PC-3 (cell line): ENCODE measurements at places on chromosomes 12 and 14.

DNA sequence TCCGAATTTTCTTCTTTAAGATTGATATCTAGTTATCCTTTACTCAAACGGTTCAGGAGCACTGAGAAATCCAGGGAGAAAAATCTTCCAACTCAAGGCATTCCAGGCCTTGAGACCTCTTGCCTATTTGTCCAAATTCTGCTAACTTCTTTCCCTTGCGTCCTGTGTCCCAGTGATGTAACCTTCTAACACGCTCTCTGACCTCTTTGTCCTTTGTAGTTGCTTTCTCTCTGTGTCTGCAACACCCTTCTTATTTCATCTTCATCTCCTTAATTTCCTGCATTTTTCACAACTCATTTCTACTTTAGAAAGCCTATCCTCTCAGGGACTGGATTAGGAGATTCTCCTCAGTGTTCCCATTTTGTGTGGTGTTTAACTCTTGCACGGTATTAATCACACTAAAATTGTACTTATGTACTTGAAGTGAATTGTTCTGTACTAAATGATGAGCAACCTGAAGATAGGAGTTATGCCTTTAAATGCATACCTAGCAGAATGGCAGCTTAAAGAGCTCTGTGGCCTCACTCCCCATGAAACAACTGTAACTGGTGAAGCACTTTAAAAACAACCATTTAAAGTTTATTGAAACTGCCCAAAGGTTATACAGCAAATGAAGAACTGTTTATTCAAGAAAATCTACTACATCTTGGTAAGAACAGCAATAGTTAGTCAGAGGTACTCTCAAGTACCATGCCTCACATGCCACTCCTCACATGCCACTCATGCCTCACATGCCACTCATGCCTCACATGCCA, 7.4 kb upstream of the SNAPC1 start:
- peak; percentile 64 for DNase-seq

DNA sequence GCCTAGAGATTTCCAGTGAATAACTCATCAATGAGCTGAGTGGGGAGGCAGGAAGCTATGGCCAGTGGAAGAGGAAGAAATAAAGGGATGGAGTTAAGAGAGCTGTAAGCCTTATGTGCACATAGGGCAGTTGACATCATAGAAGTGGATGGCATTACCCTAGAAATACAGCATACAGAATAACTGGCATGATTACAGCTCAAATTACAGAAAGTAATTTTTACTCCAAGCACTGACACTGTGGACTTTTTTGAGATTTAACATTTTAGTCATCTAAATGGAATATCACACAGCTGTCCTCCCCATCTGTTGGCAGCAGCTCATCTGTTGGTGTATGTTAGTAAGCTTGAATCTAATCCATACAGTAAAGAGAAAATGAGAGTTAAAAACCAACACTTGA, 5.4 kb upstream of the IPO8 start:
- DNase-seq: no peak

GRCh38 chr12:96015672-96016071, 19.5 kb upstream of the HAL start:
- DNase-seq: peak; percentile 50

- no peak for DNase-seq
These were observed 69.6 kb upstream of the DDX11 start for GRCh38 chr12:31003861-31004640.

DNA sequence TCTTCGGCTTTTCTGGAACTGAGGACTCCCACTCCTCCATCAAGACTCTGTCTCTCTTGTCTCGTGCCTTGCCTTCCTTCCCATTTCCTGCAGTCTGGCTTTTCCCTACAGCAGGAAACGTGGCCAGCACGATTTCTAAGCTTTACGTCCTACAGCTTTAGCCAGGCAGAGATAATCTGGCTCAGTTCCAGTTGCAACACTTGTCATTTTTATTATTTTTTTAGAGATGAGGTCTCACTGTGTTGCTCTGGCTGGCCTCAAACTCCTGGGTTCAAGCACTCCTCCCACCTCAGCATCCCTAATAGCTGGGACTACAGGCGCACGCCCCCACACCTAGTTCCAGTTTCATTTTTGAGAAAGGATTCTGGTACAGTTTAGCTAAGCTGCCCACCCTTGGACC, 19.9 kb downstream of the CALM1 start:
- no peak for DNase-seq

GRCh38 chr12:15474766-15475165, 152.5 kb downstream of the PTPRO start:
- no peak for DNase-seq

DNA sequence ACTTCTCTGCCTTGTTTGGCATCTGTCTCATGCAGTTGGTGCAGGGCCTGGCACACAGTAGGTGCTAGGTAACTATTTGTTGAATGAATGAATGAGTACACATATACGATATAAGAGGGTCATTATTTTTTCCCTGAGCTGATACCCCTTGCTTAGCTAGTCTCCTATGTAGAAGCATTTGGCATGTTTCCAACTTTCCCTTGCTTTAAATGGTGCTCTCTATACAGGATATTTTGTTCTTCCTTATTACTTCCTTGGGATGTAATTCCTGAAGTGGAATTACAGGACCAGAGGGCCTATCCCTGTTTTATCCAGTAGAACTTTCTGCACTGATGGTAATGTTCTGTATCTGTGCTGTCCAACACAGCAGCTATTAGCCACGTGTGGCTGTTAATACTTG, 250.1 kb upstream of the PWP1 start:
- no peak for DNase-seq

- DNase-seq: no peak
These were observed 991.2 kb downstream of the VRK1 start for GRCh38 chr14:97788364-97788763.

GRCh38 chr14:22748206-22748605, 18.3 kb upstream of the OXA1L start:
- DNase-seq: no peak

GRCh38 chr14:58763210-58763609, 125.4 kb downstream of the DACT1 start:
- no peak for DNase-seq

DNA sequence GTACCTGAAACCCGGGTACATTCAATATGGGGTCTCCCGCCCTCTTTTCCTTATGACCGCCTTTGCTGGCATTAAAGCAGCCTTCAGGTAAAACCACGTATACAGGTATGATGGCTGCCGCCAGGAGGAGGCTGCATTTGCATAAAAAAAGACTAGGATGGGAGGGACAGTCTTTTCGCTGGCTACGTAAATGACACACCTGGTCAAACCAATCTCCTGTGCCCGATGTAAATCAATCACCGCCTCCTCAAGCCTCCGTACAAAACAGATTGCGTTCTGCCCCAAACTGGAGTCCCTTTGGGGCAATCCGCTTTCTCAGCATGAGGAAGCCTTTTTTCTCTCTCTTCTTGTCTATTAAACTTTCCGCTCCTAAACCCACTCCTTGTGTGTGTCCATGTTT, 8.1 kb upstream of the ALDH1L2 start:
- DNase-seq: peak; percentile 46

- no peak for DNase-seq
These were observed 168.5 kb downstream of the FOXN3 start for GRCh38 chr14:89248411-89249064.

DNA sequence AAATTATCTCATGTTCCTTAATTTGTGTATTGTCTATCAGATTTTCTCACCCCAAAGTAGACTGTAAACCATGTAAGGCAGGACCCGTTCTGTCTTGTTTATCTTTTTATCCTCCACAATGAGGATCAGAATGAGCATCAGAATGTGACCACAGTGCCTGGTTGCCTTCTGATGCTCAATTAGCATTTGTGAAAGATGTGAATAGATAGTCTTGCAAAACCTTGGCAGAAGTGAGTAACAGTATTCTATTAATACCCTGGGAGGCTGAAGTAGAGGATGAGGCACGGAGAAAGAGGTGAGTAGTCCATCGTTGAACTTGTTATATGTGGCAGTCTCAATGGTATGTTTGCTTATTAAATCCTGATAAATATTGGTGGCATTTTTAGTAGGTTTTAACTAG, 781.4 kb downstream of the NRXN3 start:
- no peak for DNase-seq

- DNase-seq: peak; percentile 83
These were observed 13.9 kb upstream of the VRK1 start for GRCh38 chr14:96783043-96783914.

DNA sequence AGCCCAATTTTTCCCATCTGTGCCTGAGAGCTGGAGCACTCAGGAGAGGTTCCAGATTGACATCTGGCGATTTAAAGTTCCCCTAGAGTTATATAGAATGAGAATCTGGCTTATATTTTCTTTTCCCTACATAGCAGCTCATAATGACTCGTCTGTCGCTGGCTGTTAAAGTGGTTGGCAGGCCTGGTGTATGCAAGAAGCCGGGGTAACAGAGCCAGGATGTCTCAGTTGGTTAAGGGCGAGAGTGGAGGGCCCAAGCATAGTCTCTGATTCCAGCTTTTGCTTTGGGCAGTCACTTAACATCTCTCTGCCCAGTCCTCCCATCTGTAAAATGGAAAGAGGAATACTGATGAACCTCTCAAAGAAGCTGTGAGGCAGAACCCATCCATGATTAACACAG, 751.6 kb downstream of the NOVA1 start:
- DNase-seq: no peak

DNA sequence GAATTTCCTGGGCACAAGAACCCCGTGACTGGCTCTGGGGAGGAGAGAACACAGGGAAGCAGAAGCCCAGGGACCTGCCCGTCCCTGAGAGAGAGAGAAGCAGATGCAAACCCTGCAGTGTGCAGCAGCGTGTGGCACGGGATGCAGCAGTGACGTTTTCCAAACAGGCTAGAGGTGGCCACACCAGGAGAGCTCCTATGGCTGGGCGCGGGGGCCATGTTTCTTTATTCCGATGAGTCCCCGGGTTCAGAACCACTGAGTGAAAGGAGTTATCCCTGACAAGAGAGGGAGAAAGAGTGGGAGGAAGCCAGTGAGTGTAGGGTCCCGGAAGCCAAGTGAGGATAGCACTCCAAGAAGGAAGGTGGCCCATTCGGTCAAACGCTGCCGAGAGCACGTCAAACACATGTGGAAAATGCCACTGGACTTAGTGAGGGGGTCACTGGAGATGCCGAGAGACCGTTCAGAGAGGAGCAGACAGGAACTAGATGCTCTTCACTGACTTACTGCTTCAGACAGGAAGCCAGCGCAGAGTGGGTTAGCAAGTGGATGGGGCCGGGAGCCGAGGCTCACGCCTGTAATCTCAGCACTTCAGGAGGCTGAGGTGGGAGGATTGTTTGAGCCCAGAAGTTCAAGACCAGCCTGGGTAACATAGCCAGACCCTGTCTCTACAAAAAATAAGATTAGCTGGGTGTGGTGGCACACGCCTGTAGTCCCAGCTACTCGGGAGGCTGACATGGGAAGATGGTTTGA, 123.0 kb downstream of the BCL11B start:
- no peak for DNase-seq

GRCh38 chr12:111067498-111067897, 147.1 kb upstream of the MYL2 start:
- peak; percentile 71 for DNase-seq

DNA sequence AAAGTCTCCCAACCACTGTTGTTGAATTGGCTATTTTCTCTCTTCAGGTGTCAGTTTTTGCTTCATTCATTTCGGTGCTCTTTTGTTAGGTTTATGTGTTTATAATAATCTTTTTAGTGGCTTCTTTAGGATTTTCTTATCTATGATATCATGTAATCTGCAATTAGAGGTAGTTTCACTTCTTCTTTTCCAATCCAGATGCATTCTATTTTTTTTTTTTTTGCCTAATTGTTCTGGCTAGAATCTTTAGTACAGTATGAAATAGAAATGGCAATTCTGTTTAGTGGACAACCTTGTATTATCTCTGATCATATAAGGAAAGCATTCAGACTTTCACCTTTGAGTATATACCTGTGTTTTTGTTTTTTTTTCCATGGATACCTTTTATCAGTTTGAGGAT, 17.4 kb downstream of the CNOT2 start:
- DNase-seq: no peak

DNA sequence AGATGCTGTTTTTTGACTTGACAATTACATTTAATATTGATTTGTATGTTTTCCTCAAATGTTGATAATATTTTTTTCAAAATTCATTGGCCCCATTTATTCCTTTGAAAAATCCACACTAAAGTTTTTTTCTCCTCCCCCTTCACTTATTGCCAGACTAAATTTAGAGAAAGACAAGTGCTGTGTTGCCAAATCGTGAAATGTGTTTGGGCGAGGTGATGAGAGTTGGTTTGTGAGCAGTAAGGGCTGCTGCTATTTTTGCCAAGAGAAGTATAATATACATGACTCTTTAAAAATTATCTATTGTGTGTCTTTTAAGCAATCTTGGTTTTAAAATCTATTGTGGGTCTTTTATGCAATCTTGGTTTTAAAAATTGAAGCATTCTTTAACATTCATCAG, 188.9 kb downstream of the PPFIA2 start:
- DNase-seq: no peak

GRCh38 chr12:2325519-2325918, 272.7 kb downstream of the CACNA1C start:
- peak; percentile 18 for DNase-seq

DNA sequence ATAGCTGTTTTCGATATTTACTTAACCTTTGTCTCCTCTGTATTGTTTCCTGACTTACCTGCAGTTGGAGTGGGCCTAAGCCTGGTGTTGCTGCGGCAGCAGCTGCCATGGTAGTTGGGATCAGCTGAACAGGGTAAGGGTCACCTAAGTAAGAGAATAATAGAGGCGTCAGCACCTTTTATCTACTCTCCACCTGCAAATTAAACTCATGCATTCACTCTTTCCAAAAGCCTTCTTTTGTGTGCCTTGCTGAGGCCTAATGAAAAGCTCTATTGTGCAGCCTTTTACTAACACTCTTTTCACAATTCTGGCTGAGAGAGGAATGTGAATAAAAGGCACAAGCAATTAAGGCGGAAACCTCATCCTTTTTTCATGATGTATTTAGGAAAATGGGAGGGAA, 308.7 kb downstream of the SOX5 start:
- DNase-seq: no peak

DNA sequence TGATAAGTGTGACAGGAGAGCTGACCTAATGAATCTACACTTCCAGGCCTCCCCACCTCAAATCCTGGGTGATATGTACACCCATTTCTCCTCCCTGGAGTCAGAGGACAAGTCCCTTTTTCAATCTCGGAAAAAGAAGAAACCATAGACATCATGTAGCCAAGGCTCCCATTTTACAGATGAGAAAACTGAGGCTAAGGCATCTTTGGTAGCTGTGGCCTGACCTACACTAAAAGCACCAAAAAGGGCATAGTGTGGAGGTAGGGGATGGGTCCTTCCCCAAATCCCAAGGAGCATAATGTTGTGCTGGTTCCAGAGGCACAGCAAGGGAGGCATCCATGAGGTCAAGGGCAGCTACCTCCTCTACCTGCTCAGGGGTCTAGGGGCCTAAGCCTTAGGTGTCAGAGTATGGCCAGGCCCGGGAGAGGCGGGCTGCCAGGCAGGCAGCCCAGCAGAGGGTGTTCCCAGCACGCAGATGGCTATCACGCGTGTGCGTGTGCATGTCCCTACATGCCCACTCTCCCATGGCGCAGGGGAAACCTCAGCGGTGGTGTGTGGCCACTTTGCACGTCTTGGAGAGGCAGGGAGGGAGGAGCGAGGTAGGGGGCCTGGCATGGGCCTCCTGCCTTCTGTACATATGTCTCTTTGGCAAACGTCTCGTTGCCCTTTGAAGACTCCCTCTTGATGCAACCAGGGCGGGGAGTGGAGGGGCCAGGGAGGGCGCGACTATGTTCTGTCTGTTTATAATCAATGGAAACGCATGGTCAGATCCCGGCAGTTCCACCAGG, 2.5 kb downstream of the PGF start:
- no peak for DNase-seq
